Activated T-cell treated with anti-CD3 and anti-CD28 coated beads, Interleukin-2, amount 50 U/mL, for 48 hours (primary cell): ENCODE measurements at places on chromosomes 1 and 21.
A peak's percentile ranks its signal among the peaks of the same experiment; 100 is the strongest.

- DNase-seq: no peak
Measured at GRCh38 chr21:45050797-45051489, 23.4 kb upstream of the ADARB1 start.

GRCh38 chr1:53408013-53408754 lies 51.0 kb upstream of the DMRTB1 start:
- DNase-seq: no peak

DNA sequence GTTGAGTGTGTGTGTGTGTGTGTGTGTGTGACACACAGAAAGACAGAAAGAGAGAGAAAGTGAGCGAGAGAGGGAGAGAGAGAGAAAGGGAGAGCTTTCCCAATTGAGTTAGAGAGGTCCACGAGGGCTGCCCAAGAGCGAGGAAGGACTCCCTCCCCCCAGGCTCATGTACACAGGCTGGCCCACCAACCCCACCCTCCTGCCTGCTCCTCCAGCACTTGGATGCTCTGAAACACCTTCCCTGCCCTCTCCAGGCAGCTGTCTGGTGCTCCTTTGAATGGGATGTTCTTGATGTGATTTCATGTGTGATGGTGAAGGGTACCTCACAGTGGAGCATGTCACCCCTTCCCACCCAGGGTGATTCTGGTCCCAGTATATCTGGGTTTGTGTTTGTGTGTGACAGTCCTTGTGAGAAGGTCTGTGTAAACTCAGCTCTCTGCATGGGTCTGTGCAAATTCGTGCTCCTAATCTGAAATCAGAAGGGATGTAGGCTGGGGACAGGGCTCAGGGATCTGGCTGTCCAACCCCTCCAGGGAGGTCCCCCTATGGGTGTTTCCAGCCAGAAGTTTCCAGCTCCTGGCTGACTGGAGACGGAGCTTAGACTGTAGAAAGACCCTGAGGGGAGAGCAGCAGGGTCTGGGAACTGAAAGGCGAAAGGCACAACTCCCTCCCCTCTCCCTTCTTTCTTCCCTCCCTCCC lies 6.8 kb upstream of the PEAR1 start:
- no peak for DNase-seq

GRCh38 chr1:231969076-231969475 lies 342.5 kb downstream of the DISC1 start:
- DNase-seq: no peak

DNA sequence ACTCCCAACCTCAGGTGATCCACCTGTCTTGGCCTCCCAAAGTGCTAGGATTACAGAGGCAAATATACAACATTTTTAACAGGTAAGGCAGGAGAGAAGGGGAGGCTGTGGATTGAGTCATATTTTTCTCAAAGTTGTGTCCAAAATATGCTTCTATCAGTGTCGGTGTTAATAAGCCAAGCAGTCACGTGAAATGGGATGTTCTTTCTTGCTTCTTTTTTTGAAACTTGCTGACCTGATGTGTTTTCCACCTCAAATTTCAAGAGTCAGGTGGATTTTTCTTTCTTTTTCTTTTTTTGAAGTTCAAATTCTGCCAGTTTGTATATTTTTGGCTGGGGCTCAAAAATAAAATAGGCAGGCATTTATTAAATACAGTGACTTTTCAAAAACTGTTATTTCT lies 91.5 kb downstream of the PCP4 start:
- no peak for DNase-seq

- DNase-seq: no peak
Measured at GRCh38 chr1:39381839-39382238, 109.6 kb upstream of the BMP8A start.

DNA sequence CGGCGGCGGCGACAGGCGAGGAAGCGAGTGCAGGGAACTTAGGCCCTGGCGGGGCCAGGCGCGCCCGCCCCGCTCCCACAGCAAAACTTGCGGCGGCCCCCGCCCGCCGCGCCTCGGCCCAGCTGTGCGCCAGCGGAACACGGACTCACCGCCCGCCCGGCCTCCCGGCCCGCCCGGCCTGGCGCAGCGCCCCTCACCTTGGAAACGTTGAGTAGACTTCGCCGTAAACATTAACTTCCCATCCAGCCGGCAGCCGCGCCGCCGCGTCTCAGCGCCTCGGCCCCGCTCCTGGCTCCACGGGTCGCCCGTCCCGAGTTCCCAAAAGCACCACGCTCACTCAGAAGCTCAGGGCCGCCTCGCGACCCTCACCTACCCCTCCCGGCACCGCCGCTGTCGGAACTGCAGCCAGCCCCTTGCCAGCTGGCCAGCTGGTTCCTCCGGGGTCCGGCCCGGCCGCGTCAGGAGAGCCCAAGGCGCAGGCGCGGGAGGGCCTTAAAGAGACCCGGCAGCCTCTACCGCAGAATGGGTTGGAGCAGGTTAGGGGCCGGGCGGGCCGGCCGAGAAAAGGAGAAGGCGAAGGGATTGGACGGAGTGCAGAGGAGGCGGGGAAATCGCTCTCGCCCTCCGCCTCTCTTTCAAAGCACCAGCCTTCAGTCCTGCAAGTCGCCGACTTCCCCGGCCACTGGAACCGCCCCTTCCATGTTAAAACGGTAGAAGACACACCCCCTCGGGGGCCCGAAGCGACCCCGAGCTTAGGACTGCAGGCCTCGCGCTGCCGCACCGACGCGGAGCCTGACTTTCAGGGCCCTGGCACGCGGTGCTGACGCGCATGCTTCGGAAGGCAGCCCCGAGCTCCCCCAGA lies at the start of gene EVI5:
Gene EVI5, minus strand, starts transcription at position 470 of the 862 bp plus-strand sequence. CDS start 48,562 bp downstream, outside the sequence.
- DNase-seq: peak; percentile 77

DNA sequence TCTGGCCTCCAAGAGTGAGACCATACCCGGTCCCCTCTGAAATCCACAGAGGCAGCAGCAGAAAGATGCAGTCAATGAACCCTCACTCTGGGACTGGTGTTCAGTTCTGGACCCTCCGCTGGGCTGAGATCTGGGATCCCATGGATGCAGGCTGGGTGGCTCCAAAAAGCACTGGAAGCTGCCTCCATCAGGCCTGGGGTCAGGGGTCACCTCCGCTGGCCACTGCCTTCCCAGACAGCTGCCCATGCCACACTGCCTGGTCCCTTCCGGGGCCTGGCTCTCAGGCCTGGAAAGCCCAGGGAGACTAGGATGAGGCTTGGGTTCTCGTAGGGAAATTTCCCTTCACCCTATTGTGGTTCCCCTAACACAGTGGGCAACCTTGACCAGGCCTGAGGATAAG lies 21.4 kb upstream of the PADI4 start:
- no peak for DNase-seq

- no peak for DNase-seq
Measured at GRCh38 chr1:176174108-176174507, 33.0 kb downstream of the COP1 start.
